NCI-H1694 treated with DMSO at 0.1 percent for 48 hours (cell line): ENCODE measurements at places on chromosomes 6 and 20.
A peak's percentile ranks its signal among the peaks of the same experiment; 100 is the strongest.

DNA sequence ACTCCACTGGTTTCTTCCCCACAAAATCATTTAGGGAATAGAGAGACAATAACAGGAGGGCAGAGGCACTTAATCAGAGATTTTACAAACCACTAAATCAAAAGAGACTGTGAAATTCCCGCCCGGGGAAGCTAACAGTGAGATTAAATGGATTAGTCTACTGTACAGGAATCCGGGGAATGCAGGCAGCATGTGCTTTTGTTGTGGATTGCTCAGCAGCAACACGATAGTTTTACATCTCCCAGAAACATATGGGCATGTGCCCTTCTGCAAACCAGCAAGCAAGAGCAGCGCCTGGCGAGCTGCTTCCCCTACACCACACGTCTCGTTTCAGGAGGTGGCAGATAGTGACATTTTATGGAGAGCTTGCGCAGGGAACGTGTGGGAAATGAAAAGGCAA lies 382.3 kb downstream of the CD83 start:
- DNase-seq, result no peak

DNA sequence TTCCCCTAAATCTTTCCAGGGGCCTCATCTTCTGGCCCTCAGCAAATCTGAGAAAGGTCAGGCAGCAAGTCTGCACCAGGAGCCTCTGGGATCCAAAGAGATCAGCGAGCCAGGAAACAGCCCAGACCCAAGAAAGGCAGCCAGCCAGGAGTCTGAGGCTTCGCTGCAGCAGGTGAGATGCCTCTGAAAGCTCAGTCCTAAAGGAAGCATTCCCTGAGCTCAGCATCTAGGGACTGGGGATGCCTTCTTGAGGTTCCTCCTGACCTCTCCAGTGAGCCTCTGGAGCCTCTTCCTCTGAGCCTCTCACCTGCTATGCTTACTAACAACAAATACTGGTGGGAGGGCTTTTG lies 118.8 kb upstream of the MAFB start:
- no peak for DNase-seq

DNA sequence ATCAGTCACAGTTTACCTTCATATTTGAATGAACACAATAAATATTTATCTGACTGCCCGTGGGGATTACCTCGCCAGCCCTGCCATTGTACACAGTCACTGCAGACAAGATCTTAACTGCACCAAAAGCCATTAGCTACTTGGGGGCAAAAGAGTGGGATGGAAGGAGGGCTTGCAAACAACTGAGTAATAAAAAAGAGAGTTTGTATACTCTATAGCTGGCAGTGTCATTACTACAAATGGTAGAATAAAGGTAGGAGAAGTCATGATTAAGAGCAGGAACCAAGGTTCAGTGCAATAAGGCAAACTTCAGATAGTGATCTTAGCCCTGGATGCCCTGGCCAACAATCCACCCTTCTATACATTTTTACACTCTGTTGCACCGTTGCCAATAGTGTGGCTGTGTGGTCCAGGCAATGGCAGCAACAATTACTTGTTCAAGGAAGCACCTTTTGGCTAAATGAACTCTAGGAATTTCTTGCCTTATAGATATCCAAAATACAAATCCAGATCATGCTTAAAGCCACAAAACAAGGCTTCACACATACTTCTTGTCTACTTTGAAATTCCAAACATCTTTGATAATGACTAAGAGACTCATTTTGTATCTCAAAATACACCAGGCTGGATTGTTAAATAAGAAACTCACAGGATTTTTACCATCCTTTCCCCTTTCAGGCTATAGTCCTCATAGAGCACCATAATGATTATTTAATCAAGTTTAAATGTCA lies 955.4 kb upstream of the ADGRB3 start:
- DNase-seq, result no peak

DNA sequence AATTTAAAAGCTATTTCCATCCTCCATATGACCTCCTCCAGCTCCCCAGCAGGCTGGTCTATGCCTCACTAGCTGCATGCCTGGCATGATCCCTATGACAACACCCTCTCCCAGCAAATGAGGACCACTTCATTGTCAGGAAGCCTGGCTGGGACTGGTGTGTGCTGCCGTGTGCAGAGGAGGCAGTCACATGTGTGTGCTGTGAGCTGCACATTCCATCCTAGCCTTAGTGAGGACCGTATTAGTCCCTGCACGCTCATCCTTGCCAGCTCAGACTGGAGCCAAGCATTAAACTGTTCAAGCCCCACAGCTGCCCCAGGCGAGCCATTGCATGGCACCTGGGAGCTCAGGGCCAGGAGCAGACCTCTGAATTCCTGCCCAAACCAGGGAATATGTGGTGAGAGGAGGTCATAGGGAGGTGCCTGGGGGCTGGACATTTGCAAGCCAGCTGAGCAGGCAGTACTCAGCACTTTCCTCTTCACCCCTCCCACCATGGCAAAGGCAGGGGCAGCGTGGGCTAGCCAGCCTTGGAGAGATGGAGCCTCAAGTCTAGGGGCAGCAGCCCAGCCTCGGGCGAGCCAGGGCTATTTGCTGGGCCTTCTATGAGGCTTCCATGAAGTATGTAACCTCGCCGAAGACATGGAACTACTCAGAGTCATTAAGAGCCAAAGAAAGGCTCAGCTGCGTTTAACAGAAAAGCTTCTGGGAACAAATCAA lies 8.7 kb upstream of the CCN5 start:
- no peak for DNase-seq

GRCh38 chr20:19713822-19714578 lies 44.1 kb upstream of the RIN2 start:
- no peak for DNase-seq

DNA sequence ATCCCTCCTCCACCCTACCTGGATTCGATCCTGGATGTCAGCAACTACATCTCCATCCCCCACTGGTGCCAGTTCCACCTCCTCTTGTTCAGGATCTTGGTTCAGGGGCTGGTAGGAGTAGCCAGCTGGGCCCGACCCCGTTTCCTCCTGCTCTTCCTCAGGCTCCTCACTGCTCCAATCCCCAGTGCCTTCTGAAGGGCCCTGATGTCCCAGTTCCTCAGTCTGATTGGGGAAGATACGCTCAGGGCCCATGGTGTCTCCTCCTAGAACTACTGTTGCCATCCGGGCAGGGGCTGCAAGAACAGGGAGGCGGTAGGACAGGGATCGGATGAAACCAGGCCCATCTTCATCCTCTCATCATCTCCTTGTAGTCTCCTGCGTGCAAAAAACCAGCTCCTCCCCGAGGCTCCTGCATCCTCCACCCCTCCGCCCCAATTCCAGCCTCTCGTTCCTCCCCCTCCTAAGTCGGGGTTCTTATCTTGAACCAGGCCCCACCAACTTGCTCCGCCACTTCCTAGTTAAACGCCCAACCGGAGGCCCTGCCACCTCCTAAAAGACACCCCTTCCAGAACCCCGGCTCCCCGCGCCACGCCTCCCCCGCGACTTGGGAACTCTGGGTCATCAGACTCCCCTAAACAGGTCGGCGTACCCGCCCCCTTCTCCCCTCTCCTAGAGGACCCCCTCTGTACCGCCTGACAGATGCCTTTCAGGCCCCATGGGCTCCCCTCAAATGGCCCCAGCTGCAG lies 476 bp downstream of the MEA1 start:
- DNase-seq, result no peak

- no peak for DNase-seq
Measured at GRCh38 chr6:41344876-41345275, 9.5 kb downstream of the NCR2 start.

DNA sequence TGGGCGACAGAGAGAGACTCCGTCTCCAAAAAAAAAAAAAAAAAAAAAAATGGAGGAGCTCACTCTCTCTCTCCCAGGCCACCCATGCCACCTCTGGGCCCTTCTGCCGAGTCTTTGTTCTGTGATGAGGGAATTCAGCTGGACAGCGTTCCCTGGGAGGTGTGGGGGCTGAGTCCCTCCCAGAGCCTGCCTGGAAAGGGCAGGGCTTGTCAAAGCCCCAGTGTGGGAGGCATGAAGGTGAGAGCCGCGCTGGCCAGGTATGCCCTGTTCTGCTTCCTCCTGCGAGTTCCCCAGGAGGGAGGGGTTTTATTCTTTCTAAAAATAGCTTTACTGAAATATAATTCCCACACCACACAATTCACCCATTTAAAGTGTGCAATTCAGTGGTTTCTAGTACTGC lies 69.6 kb downstream of the TMEM242 start:
- DNase-seq, result no peak

DNA sequence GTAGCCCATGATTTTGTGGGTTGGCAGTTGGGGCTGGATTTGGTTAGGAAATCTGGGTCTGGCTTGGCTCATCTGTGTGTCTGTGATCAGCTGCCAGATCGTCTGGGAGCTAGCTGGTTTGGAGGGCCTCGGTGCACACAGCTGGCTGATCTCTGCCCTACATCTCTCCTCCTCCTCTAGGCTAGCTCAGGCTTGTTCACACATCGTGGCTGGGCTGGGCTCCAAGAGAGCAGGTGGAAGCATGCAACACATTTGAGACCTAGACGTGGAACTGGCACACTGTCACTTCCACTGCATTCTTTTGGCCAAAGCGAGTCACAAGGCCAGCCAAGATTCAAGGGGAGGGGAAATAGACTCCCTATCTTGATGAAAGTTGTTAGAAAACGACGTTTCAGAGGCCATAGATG lies 15.9 kb downstream of the NDUFAF5 start:
- peak; percentile 93 for DNase-seq

DNA sequence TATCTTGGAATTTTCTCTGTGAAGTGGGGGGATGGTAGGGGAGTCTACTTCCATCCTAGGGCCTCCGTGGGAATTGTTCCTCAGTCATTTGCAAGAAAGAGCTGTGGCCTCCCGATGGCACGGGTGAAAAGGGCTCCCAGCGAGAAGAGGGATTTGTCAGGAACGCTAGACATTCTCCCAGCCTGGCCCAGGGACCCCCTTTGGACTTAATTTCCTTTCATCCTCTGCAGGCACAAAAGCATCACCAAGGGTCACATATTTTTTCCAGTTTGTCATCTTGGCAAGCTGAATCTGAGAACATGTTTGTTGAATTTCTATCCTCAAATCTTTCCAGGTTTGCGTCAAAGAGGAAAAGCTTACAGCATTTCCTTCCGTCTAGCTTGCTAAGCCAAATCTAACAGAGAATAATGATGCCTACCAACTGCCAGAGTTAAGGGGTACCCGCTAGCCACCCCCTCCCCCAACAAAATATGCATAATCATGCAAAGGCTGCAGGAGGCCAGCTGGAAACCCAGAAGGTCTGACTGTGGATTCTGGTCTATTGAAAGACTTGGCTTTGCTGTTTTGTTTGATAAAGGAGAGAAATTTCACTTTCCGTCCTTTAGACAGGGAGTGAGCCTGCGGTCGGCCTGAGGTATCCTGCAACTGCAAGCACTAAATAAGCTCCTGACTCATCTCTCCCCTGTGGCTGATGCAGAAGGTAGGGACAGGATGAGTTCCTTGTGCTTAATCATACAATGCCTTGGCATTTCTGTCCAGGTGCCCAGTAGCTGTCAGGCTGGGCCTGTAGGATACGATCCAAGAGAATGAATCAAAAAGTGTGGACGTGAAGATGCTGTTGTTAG lies 23.1 kb downstream of the PSMG4 start:
- DNase-seq, result no peak

GRCh38 chr6:154509421-154510143 lies 903 bp downstream of the CNKSR3 start:
- DNase-seq, result no peak

DNA sequence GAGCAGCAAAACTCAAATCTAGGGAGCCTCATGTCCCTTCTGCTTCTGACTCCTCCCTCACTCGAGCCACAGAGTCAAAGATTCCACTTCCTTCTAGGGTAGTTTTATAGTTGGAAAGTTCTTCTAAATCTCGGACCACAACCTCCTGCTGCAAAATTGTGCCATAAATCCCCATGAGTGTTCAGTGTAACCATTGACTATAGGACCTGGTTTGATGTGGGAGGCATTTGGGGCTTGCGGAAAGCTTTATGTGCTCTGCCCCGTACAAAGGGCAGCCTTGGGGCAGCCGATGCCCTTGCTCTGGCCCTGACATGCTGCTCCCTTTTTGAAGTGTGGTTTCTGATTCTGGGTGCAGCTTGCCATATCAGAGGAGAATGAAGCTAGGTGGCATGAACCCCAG lies 43.6 kb upstream of the IER3 start:
- DNase-seq, result no peak

DNA sequence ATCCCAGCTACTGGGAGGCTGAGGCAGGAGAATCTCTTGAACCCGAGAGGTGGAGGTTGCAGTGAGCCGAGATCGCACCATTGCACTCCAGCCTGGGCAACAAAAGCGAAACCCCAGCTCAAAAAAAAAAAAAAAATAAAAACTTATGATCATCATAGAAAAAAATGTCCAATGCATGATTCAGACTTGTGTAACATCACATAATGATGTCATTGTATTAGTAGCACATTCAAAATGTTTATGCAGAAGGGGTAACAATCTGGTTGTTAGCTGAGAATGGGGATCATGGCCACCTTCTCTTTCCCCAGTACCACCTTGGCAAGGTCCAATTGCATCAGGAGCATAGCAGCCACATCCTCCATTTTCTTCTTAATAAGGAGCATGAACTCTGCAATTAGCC lies 137.6 kb upstream of the MARCKS start:
- DNase-seq, result no peak

DNA sequence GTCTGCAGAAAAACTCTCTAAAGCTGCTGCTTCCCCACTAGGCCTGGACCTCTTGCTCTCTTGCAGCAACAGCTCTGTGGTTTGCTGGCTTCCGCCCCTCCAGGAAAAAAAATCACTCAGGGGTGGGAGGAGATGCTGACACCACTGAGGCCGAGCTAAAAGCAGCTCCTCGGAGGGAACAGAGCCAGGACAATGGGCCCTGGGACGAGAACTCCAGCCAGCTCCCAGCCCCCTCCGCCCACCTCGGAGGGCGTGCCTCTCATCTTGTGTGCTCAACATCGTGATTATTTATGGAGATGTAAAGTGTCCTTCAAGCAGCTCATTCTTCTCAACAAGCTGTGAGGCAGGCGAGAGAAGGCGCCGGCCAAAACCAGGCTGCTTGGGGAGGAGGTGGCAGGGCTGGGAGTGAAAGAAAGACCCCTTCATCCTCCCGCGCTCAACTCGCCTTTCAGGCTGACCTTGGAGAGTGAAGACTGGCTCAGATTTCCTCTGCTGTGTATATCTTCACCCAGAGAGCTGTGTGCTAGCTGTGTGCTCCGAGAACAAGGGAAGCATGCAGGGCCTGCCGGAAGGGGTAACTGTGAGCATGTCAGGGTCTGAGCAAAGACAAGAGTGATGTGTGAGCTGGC lies 53.5 kb upstream of the LRFN2 start:
- no peak for DNase-seq

DNA sequence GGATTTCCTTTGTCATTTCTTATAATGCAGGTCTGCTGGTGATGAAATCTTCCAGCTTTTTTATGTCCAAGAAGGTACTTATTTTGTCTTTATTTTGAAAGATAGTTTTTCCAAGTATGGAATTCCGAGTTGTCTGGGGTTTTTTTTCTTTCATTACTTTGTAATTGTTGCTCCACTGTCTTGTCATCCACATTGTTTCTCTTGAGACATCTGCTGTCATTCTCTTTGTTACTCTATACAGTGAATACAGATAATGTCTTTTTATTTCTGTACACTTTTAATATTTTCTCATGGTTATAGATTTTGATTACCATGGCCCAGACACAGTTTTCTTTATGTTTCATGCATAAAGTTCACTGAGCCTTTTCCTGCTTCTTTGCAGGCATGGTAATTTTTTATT lies 133.1 kb downstream of the SYCP2 start:
- no peak for DNase-seq
